Stimulated activated CD4-positive, alpha-beta T cell treated with anti-CD3 and anti-CD28 coated beads, Interleukin-4, amount 100 ng/mL, for 48 hours (primary cell): ENCODE measurements at places on chromosomes 7 and 10.

DNA sequence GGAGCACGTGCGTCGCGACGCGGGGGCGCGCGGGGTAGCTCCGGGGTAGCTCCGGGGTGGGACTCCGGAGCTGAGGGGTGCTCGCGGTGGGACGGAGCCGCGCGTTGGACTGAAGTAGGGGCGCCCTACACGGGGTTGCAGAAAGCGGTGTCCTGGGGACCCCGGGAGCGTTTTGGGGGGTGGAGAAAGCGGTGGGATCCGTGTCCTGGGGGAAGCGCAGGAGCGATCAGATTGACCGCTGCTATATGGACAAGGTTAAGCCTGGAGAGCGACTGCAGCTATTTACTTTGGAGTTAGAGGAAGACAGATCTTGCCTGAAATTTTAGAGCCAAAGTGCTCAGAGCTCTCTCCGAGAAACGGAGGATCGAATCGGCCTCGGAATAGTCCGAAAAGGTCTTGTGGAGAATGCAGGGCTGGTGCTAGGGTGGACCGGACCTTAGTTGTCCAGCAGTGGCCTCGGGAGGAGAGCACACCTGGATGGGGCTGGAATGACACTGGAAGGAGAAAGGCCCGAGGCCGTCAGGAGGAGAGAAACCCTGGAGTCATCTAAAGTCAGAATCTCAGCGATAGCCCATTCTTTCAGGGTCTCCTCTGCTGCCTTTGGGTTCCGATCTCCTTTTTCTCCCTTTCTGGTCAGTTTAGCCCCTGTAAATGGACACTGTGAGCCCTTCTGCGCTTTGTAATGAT is 564 bp downstream of the PDSS1 start:
- no peak for DNase-seq

- DNase-seq: no peak
These were observed 181.0 kb downstream of the ELFN1 start for GRCh38 chr7:1850976-1851571.

DNA sequence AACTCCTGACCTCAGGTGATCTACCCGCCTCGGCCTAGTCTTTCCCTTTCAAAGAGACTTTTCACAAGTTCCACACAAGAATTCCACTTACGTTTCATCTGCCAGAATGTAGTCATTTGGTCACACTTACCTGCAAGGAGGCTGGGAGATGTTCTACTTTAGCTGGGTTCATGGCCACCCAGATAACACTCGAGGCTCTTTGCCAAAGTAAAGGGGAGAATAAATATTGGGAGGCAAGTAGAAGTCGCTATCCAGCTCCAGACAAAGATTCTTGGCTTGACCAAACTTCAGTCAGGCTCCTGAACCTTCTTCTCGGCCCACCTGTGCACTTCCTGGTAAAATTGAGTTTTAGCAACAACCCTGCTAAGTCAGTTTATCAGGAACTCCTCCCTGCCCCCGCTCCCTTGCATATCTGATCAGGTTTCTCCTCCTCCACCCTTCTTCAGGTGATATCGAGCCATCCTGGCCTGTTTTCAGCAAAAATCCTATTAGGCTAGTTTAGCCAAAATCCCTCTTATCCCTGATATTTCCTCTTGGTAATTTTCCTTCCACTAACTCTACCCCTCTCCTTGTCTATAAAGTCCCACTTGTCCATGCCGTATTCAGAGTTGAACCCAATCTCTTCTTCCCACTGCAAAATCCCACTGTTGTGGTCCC is 25.1 kb upstream of the SAMD8 start:
- DNase-seq: no peak

- no peak for DNase-seq
These were observed 396.4 kb upstream of the AKR1E2 start for GRCh38 chr10:4429571-4429970.

DNA sequence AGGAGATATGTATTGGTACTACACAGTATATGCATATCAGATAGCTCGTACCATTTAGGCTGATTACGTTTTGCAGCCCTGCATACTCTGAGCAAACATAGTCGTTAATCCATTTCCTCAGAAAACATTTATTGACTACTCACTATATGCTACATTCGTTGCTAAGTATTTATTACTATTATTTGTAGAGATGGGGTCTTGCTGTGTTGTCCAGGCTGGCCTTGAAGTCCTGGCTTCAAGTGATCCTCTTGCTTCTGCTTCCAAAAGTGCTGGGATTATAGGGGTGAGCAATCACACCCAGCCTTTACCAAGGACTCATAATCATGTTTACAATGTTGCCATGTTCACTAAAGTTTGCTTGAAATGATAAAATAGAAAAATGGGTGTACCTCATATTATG is 174.7 kb downstream of the ARL4A start:
- DNase-seq: no peak

DNA sequence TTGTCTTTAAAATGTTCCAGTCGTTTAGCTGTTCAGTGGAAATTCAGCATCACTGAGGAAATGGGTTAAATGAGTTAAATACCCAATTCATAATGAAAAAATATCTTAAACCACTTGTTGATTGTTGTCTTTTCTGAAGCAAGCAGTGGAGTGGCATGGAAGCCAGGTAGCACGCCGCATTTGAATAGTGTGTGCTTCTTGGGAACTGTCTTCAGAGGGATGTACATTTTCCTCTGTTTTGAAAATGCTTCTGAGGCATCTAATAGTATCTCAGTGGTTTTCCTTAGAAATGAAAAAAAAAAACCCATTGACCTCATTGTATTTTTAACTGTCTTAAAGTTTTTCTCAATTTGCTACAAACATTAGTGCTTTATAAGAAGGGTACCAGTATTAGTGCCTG is 28.1 kb downstream of the C10orf53 start:
- DNase-seq: no peak
